ENCODE measurements at places on chromosomes 2 and 18.

DNA sequence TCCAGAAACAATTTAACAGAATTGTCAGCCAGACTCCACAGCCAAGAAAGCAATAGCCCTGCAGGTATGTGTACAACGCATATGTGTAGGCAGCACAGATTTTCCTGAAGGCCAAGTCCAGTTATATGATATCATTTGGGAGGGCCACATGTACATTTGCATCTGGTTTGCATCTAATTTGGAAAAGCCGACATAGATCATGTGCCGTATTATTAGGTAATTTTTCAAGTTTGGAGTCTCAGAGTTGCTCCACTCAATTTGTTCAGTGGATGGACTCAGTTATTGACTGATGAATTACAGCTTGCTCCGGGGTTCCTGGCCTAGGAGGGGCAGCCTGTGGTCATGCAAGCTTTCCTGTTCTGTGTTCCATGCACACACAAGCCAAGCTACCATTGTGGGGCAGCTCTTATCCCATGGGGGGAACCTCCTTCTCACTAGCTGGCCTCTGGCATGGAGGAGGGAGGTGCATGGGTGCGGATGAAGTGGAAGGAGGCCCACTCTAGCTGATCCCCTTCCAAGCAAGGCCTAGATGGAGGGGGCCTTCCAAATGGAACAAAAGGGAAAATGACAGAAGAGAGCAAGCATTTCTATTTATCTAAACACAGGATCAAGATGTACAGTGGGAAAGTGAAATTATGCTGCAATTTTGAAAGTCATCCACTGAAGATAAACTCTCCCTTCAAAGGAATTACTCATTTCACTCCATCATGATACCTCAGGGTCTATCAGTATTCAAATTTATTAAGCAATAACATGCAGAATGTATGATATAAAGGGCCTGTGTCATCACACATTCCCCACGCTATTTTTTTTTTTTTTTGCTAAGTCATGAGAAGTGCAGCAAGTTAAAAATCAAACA, 202.6 kb upstream of the SMAD2 start:
- no peak for DNase-seq

GRCh38 chr2:106165561-106165960, 28.5 kb downstream of the UXS1 start:
- no peak for DNase-seq

DNA sequence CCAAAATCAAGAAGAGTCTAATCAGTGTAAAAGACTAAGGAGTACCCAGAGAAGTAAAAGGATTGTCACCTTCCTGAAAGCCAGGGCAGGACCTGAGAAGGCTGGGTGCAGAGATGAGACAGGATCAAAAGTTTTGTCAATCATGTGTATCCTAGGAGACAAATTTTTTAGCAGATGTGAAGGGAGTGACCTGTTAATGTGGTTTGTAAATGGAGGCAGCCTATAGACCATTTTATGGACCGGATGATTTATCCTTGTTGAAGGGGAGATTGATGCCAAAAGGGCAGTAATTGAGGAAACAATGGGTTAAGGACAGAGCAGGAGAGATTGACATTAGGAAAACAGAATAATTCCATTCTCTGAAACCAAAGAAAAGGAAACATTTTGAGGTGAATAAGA, 813 bp downstream of the NDC80 start:
- DNase-seq, result no peak

DNA sequence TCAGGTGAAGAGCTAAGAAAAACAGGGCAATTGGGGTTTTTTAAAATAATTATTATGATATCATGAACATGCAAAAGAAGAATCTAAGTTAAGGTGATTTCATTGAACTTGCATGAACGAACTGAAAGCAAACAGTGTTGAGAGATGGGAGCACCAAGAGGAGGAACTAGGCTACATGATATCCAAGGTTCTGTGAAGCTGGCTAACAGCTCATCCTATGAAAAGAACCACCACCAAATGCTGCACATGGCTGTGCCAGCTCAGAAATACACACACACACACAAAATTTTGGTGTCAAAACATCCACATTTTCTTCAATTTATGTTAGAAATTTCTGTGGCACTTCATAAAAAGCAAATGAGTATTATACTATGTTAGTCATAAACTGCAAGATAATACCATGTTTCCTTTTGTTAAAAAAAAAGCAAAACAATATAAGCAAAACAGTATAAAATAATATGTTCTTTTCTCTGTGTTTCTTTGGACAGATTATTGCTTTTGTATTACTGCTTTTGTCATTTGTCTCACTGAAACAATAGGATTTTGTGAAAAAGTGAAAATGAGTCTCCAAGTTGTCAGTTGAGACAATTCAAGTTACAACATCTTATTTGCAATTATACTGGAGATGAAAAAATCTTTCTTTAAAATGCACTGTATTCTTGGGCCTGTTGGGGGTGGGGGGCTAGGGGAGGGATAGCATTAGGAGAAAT, 12.6 kb upstream of the TTC32 start:
- DNase-seq, result no peak

DNA sequence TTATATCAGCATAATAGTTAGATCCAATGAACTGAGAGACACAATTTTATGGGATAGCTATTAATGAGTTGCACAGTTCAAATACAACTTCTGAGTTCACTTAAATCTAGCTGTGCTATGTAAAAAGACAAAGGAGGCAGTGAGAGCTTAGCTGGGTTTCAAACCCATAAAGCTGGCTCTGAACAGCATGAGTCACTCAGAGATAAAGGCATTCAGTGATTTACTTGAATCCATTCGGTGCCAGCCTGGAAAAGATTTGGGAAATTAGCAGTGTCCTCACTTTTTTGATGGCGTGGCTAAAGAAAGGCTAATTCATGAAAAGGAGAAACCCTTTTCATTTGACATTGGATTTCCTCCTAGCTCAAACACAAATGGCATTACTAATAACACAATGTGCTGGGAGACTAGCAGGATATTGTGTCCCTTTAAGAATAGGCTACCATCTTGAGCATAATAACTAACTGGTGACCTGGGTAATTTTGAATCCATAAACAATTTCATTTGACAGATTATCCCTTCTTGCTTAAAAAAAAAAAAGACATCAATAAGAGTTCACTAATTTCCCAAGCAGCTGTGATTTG, 98.4 kb upstream of the NEUROD1 start:
- no peak for DNase-seq

GRCh38 chr2:81767187-81767912, 1462.8 kb upstream of the LRRTM1 start:
- DNase-seq, result no peak

All from stimulated activated naive CD4-positive, alpha-beta T cell treated with Interleukin-2 at 50 U/mL for 16 hours (primary cell).